Stimulated activated CD4-positive, alpha-beta T cell treated with anti-CD3 and anti-CD28 coated beads, Interleukin-2, amount 100 ng/mL, for 24 hours (primary cell): ENCODE measurements at places on chromosomes 6 and 20.

DNA sequence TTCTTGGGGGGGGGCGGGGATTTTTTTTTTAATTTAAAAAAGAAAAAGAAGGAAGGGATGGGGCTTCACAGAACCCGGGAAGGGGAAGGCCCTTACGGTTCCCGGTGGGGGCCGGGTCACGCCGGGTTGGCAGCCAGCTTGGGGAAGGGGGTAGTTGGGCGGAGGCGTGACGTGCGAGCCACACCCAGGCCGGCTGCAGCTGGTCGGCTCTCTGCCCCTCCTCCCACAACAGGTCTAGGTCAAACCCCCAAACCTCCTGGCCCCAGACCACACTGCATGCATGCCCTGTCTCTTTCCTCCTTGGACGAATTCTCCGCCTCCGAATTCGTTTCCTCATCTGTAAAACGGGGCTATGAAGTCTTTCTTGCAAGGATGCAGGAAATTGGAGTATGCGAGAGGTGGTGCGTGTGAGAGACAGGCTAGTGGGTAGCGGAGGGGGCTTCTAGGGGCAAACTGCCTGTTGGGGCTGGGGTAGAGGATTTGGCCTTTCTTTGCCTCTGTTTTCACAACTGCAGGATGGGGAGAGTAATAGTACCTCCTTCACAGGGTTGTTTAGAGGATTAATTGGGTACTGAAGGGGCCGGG, 828 bp downstream of the HCK start:
- DNase-seq = peak; percentile 9

- DNase-seq = no peak
Observed at GRCh38 chr6:13859871-13860555, 45.7 kb upstream of the MCUR1 start.

GRCh38 chr6:39366931-39367618, 44.6 kb upstream of the KCNK16 start:
- no peak for DNase-seq

DNA sequence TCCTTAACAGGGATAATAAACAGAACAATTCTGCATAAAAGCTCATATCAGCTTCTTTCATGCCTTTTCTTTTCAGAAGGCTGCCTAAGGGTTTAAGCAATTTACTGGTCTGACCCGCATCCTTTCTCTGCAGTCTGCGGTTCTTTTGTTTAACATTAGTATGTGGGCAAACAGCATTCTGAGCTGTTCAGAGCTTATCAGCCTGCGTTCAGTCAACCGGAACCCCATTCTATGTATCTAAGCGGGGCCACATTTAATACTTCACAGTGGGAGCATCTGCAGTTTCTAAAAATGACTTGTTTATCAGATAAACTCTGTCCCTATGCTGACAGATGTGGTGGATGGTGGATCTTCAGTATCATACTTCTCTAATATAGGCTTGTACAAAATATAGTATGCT, 758.9 kb upstream of the MMS22L start:
- DNase-seq = no peak

DNA sequence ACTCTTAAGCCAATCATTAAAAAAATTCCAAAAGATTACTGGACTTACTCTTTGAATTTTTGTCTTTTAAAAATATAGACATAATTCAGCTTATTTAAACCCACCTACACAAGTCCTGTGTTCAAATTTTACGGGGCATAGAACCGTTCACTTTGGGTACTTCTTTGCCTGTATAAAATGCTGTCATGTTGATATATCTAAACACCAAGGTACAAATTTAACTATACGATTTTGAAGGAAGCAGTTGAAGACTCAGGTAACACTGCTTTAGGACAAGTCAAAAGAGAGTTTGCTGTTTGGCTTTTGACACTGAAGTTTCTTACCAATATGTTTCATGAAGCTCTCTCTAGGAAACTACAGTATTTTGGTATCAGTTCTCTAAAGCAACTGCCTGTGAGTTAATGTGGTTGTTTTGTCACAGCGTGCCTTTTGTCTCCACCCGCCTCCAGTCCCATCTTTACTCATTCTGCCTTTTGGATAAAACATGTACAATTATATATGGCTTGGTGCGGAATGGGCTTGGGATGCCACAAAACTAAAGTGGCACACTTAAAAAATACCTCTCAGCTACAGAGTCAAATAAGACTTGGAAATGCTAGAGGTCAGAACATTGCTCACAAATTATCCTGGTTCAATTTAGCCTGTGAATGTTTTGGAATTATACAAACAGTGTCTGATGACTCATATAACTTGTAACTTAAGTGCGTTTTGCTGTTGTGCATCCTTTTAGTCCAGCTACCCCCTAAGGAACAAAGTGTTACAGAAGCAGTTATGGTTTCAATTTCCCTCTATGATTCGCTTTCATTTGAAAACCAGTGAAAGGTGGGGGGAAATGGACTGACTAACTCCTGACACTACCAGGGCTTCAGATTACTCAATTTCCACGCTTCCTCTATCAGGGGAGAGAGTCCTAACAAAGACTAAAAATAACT, 38.7 kb downstream of the RGS17 start:
- no peak for DNase-seq

DNA sequence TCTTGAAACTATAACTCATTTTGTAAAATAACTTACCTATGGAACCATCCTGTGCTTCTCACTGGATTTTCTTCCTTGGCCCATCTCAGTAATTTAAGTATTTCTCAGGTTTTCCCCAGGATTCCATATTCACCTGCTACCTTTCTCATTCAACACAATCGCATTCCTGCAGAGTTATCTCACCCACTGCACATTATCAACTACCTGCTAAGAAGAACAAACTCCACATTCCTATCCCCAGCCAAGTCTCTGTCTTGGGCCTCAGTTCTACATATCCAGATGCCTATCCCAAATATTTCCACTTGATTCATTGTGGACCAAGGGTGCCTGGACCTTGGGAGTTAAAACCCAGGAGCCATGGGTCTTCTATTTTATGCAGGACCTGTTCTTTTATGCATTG, 60.2 kb upstream of the KCNQ5 start:
- no peak for DNase-seq
